ENCODE measurements at places on chromosomes 12 and 14.

DNA sequence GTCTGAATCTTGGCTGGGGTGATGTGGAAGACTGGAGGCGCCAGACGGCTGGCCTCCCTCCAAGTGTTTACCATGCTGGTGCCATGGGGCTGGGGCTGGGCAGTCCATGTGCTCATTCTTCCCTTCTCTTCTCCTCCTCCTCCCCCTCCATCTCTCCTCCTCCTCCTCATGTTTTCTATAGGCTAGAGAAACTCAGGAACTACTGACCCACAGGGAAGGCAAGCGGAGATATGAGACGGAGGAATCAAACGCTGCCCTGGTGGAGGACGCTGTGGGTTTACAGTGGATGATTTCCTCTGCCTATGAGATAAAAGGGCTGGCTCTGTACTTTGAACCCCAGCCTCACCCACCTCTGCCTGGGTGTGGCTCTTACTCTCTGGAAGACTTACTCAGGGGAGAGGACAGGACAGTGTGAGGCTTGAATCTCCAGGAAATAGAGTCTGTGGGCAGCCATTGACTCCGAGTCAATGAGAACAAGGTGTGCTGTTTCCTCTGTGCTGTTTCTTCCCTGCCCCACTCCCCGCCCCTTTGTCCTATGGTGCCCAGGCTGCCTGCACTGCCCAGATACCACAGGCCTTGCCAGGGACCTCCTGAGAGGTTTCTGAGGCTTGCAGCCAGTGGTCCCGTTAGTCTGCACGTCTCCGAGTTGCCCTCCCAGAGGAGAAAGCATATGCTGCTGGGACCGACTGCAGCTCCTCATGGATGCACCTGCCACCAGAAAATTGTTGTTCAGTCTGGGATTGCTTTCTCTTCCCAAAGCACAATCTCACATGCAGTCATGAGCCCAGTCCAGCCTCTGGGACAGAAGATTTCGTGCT lies 132.6 kb upstream of the ARHGAP5 start:
- no peak for DNase-seq

DNA sequence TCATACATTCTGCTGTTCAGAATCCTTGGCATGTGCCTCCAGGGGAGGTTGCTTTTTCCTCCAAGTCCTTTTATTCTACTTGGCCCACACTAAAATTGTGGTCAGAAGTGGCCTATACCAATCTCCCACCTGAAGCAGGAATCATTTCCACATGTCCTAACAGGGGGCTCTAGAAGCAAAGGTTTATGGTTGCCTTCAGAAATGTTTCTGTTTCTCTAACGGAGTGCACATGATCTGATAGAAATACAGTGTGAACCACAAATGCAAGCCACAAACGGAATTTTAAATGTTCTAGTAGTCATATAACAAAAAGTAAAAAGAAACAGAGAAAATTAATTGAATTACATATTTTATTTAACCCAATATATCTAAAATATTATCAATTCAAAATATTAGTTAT lies 4.0 kb downstream of the PTGER2 start:
- DNase-seq = no peak

DNA sequence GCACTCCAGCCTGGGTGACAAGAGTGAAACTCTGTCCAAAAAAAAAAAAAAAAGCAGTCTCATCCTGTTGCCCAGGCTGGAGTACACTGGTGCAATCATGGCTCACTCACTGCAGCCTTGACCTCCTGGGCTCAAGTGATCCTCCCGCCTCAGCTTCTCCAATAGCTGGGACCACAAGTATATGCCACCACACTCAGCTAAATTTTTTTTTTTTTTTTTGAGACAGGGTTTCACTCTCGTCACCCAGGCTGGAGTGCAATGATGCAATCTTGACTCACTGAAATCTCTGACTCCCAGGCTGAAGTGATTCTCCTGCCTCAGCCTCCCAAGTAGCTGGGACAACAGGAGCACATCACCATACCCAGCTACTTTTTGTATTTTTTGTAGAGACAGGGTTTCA lies 5.2 kb upstream of the CNPY2 start:
- DNase-seq = no peak

GRCh38 chr12:96776908-96777307 lies 130.1 kb upstream of the NEDD1 start:
- DNase-seq = no peak

- no peak for DNase-seq
Measured at GRCh38 chr12:15001733-15002382, 29.0 kb downstream of the PDE6H start.

DNA sequence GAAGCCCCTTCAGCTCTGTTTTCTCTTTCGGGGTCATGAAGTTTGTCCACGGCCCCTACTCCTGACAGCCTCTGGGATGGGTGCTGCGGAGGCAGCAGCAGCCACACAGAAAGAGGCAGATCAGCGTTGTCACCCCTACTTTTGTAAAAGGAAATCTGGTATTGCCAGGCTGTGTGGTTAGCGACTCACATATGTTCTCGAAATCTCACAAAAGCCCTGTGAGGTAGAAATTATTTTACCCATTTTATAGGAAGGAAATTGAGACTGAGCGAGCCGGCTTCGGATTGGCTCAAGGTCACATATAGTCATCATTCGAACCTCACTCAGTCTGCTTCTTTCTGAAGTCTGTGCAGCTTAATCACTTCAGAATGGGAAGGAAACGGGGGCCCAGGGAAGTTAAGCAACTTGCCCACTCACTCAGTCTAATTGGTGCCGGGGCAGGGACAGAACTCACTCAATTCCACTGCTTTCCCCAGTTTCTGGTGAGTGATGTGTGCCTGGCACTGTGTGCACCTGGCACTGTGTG lies 1.1 kb upstream of the CKAP4 start:
- no peak for DNase-seq

GRCh38 chr12:132558042-132558856 lies 52.1 kb downstream of the LRCOL1 start:
- no peak for DNase-seq

Data from NCI-H2107 (cell line).